Fibroblast of mammary gland (primary cell): ENCODE measurements at places on chromosomes 2 and 18.

DNA sequence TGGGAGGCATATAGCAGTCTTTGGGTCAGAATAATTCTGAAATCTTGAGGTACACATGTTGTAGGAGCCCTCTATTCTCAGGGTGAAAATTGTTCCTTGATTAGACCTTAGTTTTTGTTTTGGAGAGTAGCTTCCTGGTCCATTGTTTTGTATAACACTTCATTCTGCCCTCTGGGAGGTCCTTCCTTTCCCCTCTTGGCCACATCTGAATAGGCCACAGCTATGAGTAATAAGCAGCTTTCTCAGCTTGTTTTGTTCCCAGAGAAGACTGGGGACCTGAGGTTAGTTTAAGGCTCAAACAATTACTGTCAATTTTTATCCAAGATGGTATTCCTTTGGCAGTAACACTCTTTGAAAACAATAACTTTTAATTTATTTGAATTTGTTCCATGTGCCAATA, 72.6 kb upstream of the NOL4 start:
- no peak for DNase-seq

GRCh38 chr2:217914878-217915277, 87.9 kb downstream of the TNS1 start:
- no peak for DNase-seq

DNA sequence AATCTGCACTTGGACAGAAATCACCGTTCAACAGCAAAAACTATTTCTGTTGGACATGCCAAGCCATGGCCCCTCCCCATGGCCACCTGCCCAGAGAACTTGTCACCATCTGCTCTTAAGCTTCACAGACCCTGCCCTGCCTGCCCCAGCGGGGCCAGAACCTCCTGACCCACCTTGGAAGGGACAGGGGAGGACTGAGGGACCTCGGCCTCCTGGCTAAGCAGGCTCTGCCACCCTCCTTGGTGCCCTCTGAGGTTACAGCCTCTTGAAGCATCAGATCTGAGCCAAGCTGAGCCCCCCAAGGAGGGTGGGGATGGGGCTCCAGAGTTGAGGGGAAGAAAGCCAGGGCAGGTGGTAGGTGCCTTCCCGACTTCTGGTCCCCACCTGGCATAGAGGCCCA, 6.5 kb downstream of the TEX261 start:
- DNase-seq: no peak

GRCh38 chr2:225471482-225471881, 72.0 kb downstream of the NYAP2 start:
- no peak for DNase-seq

DNA sequence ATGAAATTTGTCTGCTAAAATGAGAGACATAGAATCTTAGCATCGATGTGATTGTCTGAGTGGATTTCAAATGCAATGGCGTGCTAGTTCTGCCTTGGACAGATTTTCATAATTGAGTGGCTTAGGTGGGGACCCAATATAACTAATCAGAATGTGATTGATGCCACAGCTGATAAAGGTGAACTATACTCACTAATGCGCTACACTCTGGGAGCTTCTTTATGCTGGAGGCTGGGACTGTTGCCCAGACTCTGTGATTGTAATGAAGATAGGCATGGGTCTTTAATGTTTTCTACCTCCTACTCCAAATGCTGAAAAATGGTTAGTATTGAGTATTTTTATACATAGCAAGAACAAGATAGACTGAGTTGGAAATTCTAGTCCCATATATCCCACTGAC, 339.5 kb upstream of the SLC39A10 start:
- DNase-seq: no peak

DNA sequence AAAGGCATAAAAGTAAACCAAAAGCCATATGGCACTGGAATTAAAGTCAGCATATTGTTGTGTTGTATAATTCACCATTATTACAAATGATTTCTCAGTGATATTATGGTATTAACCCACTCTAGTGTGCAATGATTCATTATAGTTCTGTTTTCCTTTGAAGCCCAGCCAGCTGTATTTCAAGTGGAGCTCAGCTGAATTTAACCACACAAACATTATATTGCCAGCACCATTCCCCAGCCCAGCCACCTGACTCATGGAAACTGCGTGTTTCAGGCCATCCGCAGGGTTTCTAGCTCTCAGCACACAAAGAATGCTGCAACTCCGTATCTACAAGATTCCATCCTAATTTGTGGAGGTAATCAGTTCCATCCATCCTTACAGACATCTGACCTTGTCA, 166.8 kb upstream of the CHAC2 start:
- DNase-seq: peak; percentile 13

DNA sequence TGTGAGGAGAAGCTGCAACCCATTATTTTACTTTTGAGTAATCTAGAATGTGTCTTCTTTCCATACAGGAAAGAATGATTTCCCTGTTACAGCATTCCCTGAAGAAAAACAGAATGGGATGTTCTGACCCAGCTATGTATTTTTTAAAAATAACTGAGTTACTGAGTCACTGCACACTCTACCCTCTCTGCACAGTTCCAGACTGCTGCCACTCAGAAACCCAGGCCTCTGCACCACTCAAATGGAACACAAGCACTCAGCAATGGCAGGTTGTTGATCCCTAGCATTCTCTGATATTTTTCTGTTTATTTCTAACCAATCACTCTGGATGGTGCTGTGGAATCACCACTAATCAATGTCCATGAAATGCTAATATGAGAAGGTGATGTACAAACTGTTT, 1300.0 kb upstream of the FAM98A start:
- no peak for DNase-seq

DNA sequence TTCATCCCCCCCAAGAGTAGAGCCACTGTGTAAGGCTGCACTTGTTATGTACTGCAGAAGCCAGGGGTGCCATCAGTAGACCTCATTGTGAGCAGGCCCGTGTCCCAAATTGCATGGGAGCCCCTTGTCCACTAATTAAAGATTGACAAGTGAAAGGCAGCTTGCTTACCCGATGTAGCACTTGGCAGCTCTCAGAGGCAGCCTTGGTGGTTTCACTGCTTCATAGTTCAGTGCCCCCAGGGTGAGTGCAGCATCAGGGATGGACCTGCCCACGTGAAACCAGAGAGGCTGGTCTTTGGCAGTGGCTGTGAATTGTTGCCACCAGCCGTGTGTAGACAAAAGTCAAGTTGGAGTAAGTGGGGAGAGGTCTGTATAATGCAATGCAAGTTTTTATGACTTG, 13.3 kb downstream of the TUBB6 start:
- DNase-seq: no peak

DNA sequence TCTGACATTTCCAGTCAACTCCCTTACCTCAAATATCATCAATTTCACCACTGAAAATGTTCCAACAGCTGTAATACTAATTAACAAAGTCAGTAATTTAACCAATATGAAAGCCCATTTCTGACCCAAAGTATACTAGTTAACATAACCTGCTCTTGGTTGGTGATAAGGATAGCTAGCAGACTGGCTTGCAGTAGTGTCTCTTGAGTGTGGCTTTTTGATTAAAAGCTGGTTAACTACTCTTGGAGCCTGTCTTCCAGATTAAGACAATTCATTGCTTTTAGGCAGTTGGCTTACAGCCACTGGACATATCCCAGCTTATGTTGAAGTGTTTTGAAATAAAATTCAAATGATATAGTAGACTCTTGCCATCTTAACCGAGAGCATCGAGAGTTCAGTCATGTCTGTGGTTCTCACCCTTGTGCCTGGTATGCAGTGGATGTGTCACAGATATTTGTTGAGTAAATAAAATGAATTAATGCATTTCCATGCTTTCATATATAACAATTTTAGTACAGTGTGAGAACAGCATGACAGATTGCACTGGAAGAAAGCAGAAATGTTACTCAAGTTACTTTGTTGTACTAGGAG, 158.1 kb downstream of the TANC1 start:
- peak; percentile 78 for DNase-seq

DNA sequence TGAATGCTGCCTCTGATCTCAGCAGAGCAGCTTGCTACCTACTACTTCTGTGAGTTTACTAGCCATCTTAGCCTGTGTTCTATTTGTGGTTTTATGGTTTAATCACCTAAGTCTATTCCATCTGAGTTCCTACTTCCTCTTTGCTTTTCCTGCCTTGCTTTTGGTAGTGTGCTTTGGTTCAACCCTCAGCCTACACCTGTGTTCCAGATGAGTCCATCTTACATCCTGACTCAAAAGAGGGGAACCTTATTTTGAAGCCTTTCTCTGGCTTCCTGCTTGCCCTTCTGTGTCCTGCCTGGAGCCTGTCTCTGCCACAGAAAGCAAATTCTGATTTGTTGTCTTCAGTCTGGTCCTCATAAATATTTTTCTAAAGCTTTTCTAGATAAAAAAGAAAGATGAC, 530.3 kb upstream of the MEX3C start:
- DNase-seq: no peak

DNA sequence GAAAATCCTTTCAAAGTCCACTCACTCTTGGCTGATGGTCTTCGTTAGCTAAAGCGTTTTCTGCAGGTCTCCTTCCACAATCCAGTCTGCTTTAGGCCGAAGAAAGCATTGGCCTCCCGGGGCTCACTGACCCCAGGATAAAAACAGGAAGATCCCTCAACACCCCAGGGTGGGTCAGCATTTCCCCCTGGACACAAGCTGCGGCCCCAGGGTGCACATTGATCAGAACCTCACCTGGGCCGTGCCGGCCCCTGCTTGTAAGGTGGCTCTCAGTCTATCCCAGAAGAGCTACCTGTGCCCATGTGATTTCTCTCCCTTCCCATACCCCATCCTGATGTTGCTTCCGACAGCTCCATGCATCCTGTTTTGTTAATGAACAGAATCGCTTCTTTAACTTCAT, 113.0 kb upstream of the TPO start:
- DNase-seq: no peak

DNA sequence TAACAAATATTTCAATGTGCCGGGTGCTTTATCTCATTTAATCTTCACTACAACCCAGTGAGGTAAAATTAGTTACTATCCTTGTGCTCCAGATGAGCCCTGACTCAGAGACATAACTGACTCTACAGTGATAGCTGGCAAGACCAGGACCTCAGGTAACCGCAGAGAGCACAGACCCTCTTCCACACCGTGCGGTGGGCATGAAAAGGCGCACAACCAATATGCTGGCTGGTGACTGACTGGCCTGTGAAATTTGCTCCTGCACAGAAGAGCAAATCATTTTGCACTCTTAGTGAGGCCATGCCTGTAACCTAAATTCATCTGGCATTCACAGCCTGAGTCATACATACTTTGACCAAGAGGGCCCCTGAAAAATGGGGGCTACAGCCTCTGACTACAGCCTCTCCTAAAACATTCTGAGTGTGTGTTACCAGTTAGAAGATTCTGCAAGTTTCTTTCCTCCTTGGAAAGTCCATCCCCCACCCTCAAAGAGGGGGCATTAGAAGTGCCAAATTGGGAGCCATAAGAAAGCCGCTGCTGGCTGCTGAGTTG, 22.4 kb upstream of the MSGN1 start:
- DNase-seq: peak; percentile 13

DNA sequence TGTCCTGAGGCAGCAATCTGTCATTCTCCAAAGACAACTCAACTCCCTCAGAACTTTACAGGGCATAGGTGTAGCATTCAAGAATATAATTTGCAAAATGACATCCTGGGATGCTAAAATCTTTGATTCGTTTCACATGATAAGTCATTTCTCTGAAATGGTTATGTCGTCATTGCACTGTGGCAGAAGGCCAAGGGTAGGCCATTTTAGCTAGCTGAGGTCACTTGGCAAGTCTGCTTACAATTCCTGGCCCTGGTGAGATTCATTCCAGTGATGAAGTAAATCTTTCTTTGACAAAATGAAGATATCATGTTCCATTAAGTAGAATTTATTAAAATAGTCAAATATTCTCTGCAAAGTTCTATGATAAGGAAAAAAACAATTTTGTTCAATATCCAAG, 1410.3 kb upstream of the LRRTM1 start:
- DNase-seq: peak; percentile 0

DNA sequence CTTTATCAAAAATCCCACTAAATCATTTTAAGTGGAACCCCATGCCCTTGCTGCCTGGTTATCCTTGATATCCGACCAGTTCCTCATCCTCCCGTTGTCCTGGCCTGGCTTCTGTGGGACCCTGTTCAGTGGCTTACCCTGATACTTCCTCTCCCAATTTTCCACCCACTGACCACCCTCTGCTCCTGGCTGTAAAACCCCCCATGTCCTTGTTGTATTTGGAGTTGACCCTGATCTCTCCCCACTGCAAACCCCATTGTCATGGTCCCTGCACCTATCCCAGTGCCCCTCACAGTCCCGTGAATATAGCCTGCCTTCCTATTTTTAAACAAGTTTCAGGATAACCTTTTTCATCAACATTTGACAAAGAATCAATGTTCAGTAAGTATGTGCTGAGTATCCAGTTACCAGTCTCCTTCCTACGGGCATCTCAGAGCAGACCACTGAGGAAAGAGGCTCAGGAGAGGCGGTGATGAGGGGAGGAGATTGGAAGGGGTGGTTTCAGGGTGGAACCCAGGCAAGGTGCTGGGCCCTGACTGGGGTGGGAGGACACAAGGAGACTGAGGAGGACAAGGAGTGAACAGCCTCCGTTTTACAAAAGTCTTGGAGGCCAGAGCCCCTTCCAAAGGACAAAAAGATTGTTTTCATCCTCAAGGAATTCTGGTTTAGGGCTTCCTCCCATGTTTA, 131.8 kb downstream of the PXDN start:
- no peak for DNase-seq

DNA sequence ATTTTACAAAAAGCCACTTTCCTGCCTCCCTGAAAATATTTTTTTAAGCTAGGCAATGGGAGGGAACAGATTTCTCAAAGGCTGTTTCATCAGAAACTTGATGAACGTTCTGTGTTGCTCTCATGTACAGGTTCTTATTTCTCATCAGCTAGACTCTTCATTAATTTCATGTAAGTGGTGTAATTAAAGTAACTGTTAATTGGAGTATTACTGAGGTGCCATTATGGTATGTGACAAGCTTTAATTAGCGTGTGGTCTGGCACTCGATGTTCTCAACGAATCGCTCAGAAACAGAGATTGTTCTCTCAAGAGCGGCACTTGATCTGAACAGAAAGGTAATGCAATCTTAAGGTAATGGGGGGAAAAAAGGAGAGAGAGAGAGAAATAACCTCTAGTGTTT, 81.9 kb upstream of the MYCN start:
- DNase-seq: no peak

GRCh38 chr2:197705912-197706838, 1.0 kb downstream of the MARS2 start:
- DNase-seq: peak; percentile 29

DNA sequence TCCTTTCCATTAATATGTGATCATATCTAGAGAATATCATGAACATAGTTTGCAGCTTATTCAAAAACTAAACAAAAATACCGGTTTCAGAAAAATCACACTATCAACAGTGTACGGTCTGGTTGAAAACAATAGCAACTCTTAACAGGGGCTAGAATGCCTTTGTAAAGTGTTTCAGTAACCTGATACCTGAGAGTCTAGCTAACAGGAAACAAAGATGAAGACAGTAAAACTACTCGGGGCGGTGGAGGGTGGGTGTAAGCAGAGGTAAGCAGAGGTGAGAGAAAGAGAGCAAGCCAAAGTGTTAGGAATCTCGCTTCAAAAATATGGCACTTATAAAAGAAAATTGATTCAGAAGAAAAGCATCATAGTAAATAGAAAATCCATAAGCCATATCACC, 109.0 kb upstream of the RGPD4 start:
- DNase-seq: no peak
